Upper lobe of left lung (tissue), 6 donors: ENCODE measurements at places on chromosomes 12 and 14. TPM values are rescaled to one million over a fixed set of nuclear protein-coding genes. Genes with fewer than 3 reads are reported as not detected.
A peak's percentile ranks its signal among the peaks of the same experiment; 100 is the strongest.

DNA sequence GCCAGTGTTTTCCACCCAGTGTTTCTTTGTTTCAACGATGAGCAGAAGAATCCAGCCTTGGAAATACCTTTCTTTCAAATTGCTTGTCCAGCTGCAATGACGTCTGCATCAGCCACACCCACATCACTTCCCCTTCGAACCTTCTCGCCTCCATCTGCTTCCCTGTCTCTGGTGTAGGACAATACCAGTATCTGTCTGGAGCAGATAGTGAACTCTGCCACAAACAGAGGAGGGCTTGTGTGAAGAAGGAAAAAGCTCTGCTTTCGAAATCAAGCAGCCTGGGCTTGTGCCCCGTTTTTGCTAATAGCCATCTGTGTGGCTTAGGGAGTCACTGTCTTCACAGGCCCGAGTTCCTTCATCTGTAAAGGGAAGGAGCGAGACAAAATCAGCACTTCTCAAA lies 415.4 kb downstream of the ZFP36L1 start:
- no peak for DNase-seq

DNA sequence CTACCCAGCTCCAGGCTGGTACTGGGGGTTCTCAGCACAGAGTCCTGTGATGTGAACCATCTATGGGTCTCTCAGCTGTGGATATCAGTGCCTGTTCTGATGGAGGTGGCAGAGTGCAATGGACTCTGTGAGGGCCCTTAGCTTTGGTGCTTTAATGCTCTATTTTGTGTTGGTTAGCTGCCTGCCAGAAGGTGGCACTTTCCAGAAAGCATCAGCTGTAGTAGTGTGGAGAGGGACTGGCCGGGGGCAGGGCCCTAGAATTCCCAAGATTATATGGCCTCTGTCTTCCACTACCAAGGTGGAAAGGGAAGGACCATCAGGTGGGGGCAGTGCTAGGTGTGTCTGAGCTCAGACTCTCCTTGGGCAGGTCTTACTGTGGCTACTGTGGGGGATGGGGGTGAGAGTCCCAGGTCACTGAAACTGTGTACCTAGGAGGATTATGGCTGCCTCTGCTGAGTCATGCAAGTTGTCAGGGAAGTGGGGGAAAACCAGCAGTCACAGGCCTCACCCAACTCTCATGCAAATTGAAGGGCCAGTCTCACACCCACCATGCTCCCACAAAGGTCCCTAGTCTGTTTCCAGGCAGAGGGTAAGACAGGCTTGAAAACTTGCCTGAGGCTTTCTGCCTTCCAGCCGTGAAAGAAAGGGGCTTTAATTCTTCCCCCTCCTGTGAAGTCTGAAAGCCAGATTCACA lies 878.1 kb downstream of the C12orf50 start:
- no peak for DNase-seq

GRCh38 chr12:92539976-92540781 lies 162.6 kb upstream of the PLEKHG7 start:
- DNase-seq, result peak; percentile 15

DNA sequence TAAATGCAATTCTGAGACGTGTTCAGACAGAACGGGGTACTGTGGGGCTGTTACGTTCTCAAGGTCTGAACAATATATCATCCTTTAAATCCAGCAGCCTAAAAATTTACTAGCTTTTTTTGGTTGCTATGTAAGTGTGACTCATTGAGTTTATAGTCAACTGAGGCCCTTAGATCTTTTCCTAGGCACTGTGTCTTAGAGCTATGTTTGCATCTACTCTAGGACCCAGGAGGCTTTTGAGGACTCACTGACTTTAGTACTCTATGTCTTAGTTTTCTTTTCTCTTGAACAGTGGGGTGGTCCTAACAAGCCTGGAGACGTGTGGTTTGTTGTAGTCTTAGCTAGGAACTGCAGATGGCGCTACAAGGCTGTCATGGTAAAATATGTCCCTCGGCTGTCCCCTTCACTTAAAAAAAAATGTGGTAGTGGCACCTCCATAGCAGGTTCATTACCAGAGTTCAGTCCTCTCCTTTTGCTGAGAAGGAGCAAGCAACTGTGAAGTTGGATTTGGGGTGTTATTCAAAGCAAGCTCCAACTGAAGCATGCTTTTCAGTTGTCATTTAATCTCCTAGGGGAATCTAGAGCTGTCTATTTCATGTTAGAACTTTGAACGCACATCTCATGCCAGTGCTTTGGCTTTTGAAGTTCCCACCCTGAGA lies 8.7 kb upstream of the SPATS2 start:
- DNase-seq, result no peak

DNA sequence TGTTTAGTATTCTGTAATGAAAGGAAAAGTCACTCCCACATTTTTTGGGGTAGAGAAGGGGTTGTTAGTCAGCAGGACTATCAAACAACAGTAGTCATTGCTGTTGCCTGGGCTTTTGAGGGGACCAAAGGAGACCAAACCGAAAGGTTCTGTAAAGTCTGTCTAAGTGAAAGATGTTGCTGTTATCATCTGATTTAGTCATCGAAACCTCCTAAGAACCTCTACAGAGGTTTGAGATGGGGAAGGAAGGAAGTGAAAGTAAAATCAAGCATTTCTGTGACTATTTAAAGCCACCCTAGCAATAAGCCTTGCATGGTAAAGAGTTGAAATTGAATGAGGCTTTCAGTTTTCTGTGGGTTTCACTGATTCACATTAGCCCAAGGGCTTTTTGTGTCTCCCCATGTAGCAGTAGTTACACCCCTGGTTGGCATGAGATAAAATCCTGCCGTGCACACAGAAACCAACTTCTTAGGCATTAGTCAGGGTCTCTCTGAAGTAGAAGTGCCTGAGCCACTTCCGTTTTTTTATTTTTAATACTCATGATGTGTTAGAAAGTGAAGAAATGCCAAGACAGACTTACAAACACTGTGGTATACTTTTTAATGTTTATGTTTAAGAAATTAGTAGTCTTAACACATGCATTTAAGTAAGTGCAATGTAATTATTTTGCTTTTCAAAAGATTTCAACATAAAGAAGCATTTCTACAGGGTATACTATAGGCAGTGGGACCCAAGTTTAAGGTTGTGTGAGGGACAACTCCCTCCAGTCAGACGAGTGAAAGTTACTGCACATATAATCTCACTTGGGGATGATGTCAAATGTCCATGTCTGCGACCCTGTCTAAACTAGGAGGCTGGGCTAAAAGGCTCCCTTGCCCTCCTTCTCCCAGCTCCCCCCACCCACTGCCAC lies 50.4 kb downstream of the DYRK2 start:
- DNase-seq, result no peak

- DNase-seq, result no peak
Observed at GRCh38 chr12:58588770-58589169, 331.5 kb downstream of the LRIG3 start.

- peak; percentile 26 for DNase-seq
Observed at GRCh38 chr12:911191-911826, 38.2 kb downstream of the RAD52 start.

- no peak for DNase-seq
Observed at GRCh38 chr14:77579065-77579464, 37.4 kb downstream of the SPTLC2 start.

- DNase-seq, result peak; percentile 15
Observed at GRCh38 chr14:105503935-105504692, 13.1 kb downstream of the TEDC1 start.

- no peak for DNase-seq
Observed at GRCh38 chr12:103181366-103182152, 224.1 kb downstream of the ASCL1 start.

- no peak for DNase-seq
Observed at GRCh38 chr12:105912882-105913678, 225.7 kb downstream of the NUAK1 start.

GRCh38 chr12:8519171-8519570 lies 5.9 kb downstream of the CLEC4D start:
- DNase-seq, result no peak

The TSHR gene
- total RNA-seq, result not detected

The OR4N5 gene
- not detected for total RNA-seq

The C12orf54 gene
- total RNA-seq, result not detected

The SDR9C7 gene
- total RNA-seq, result not detected

The MYF5 gene
- total RNA-seq, result not detected

The MCRS1 gene
- total RNA-seq, result 55.0 TPM
